Stromal cell of bone marrow (primary cell): ENCODE measurements at places on chromosomes 12 and 14.

DNA sequence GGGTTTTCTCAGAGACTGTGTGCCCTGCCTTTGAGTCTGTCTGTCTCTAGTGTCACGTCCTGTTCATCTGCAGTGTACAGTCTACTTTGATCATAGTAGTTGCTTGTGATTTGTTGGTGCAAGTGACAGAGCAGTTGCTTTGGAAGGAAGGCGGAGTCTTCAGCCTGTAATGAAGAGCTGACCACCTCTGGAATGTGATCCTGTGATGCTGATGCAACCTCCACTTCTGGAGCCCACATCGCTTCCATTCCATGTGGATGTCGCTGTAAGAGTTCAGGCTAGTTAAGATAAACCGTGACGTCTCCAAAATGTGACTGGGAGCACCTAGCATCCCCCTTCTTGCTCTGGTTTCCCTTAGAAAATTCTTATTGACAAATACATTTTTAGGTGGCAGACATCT lies 51.8 kb downstream of the PELI2 start:
- DNase-seq: no peak

DNA sequence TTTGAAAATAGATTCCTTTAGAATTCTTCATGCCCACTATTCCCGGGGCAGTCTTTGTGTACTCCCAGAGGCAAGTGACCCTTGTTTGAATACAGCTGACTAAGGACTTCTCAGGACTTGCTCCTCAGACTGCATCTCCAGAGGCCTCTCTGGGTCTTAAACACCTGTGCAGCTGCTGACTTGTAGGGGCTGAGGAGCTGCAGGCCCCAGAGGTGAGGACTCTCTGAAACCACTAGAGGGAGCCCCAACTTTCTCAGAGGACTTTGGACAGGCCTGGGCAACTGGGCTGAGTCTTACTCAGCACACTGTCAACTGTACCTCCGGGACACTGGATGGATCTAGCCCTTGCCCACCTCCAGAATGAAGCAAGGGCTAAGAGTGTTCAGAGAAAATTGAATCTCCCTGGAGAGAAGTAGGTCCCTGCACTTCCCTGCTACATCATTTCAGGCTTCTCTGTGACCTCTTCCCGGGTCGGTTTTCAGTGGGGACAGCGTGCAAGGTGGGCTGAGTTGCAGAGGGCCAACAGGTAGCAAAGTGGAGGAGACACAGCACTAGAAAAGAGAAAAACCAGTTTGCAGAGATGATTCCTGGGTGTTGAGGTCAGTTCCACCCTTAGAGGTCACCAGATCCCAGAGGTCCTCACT lies 164.6 kb downstream of the TMEM117 start:
- DNase-seq: peak; percentile 22

- DNase-seq: no peak
Observed at GRCh38 chr12:145369-145960, 68.5 kb downstream of the SLC6A12 start.

GRCh38 chr14:95493503-95493902 lies 22.9 kb downstream of the SYNE3 start:
- no peak for DNase-seq

- no peak for DNase-seq
Observed at GRCh38 chr12:76587428-76588178, 28.0 kb upstream of the OSBPL8 start.

- DNase-seq: no peak
Observed at GRCh38 chr14:83798421-83798820, 1731.5 kb upstream of the FLRT2 start.

GRCh38 chr14:92540472-92541048 lies 27.0 kb downstream of the RIN3 start:
- DNase-seq: peak; percentile 99
